CD4-positive, alpha-beta memory T cell (primary cell): ENCODE measurements at places on chromosomes 12 and 14.
A peak's percentile ranks its signal among the peaks of the same experiment; 100 is the strongest.

- DNase-seq = no peak
These were observed 132.6 kb upstream of the MAP1LC3B2 start for GRCh38 chr12:116426391-116427136.

- peak; percentile 68 for DNase-seq
These were observed 782.5 kb downstream of the TMEM121 start for GRCh38 chr14:106308839-106309389.

GRCh38 chr14:52873065-52873464 lies 77.8 kb downstream of the FERMT2 start:
- DNase-seq = no peak

DNA sequence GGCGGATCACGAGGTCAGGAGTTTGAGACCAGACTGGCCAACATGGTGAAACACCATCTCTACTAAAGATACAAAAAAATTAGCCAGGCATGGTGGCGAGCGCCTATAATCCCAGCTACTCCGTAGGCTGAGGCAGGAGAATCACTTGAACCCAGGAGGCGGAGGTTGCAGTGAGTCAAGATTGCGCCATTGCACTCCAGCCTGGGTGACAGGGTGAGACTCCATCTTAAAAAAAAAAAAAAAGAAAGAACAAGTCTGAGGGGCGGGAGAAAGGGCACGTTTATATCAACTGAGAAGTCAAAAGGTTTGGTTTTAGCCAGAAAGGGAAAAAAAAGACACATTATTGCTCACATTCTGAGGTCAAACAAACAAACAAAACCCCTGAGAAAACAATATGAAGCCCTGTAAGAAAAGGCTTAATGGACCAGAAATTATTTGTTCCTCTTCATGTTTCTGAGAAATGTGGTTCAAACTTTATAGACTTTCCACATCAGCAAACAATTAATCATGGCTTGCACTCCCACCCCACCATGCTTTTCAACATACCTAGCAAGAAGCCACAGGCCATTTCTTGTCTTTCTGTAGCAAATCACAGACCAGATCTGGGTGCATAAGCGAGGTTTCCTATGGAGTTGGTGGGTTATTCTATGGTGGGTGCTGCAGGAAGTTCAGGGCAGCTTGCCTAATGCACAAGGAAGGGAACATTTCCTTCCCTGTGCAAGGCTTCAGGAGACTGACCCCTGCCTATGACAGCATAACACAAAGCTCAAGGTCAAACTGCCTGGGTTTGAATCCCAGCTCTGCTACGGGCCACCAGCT lies 80.1 kb downstream of the SSPN start:
- DNase-seq = no peak

- peak; percentile 50 for DNase-seq
These were observed 11.9 kb downstream of the SCNN1A start for GRCh38 chr12:6363330-6364043.

DNA sequence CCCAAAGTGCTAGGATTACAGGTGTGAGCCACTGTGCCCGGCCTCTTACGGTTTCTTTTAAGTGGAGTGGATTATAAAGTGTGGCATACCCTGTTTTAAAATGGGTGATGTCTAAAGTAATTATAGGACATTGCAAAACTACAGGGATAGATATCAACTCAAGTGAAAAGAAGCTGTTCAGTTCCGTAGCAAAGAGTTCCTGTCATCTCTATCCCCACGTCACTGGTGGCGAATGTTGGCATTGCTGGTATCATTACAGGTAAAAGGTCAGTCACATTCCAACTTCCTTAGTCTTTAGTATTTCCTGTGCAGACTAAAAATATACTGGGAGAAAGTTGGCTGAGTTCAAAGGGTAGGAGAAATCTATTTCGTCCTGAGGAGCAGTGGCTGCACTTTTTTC lies 95.6 kb upstream of the SLC38A2 start:
- no peak for DNase-seq

DNA sequence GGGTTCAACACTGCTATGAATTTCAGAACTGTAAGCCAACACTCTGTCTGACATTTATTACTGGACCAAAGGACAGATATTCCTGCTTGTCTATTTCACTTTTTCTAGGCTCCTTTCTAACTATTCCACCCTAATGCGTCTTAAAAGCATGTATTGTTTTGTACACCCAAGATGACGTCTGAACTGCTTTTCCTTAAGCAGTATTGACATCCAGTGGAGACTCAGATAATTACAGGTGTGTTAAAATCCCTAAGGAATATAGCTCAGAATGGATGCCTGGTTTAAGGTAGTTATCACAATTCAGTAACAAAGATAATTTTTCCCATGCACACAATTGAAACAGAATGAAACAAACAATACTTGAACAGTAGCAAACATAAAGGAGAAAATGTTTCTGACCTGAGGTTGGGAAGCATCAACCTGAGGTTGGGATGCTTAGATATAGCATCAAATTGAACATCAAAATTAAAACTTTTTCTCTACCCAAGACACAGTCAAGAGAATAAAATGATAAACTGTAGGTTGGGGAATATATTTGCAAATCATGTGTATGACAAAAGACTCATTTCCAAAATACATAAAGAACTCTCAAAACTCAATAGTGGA lies 93.7 kb upstream of the PTPRR start:
- no peak for DNase-seq

GRCh38 chr12:50082644-50083043 lies 2.5 kb upstream of the SMARCD1 start:
- no peak for DNase-seq

DNA sequence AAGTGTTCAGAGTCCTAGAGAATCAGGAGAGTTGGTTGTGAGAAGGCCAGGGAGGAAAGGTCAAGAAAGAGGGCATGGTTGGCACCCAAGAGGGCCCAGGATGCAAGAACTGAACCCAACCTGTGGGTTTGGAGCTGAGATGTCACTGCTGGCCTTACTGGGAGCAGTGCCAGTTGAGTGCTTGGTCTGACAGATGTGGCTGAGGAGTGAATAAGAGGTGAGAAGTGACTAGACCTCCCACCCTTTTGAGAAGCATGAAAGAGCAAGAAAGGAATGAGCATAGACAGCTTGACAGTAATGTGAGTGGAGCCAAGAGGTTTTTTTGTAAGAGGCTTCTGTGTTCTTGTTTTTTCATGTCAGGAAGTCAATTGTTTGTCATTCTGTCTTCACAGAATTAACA lies 95.3 kb downstream of the FGD4 start:
- DNase-seq = no peak

- DNase-seq = no peak
These were observed 51.2 kb downstream of the TESC start for GRCh38 chr12:117047810-117048584.

DNA sequence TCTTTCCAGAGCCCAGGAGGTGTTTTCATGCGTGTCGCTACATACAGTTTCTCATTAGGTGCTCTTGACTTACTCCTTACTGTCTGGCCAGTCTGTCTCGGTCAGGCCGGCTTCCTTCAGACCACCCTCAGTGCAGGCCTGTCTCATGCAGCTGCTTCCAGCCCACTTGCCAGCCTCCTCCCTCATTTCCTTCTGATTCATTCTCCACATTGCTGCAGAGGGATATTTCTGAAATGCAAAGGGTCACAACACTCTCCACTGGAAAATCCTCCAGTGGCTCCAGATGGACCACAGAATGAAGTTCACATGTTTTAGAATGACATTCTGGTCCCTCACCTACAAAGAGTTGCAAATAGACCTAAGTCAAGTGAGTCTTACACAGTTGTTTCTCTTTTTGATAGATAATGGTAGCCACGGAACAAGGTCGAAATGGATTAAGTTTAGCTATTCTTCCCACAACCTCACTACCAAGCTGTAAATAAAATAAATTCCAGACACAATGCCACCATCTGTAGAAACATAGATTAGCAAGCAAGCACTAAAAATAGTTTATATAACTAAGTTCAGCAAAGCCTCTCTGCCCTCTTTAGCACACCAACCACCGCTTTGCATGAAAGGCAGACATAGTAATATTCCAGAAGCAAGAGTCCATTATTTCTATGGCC lies 146.9 kb downstream of the ESR2 start:
- DNase-seq = no peak

DNA sequence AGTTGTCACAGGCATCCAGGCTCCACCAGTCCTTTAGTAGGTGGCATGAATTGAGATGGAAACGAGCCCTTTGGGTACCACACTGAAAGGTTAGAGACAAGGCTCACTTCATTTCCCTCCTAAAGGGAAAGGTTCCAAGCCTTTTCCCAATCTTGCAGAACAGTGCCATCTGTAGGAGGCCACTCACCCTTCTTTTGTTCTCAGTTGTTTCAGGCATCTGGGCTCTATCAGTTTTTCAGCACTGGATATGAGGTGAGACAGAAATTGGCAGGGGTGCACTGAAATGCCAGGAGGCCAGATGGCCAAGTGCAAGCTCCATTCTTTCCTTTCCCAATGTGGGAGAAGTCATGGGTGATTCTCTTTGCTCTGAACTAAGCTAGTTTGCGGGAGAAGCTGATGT lies 15.2 kb downstream of the FBXO33 start:
- no peak for DNase-seq

GRCh38 chr12:109098183-109098604 lies 797 bp downstream of the UNG start:
- DNase-seq = no peak
